ENCODE measurements at places on chromosomes 5 and 9.

- DNase-seq, result no peak
Observed at GRCh38 chr5:109916481-109917153, 226.9 kb downstream of the MAN2A1 start.

- DNase-seq, result peak; percentile 62
Observed at GRCh38 chr5:176817369-176817840, 7.0 kb downstream of the UNC5A start.

DNA sequence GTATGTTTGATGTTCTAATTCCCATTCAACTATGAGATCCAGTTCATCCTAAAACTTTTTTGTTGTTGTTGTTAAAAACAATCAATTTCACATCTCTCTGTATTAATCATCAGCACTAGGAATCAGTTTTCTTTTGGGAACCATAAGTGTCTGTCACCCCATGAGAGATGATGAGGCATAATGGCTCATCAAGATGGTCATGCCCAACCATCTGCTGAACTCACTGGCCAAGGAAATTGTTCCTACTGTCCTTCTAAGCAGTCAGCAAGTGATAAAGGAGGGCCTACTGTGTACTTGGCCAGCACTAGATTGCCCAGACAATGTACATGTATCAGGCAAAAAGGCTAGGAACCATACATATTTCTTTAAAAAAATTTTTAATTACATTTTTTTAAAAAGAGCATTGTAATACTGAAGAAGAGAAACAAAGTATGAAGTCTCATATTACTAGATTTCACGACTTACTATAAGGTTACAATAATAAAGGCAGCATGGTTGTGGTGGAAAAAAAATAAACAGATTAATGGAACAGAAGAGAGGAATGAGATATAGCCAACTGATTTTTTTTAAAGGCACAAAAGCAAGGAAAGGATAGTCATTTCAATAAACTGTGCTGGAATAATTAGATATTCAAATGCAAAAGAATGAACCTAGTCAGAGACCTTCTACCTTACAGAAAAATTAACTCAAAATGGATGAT lies 458.3 kb downstream of the SPOCK1 start:
- DNase-seq, result no peak

DNA sequence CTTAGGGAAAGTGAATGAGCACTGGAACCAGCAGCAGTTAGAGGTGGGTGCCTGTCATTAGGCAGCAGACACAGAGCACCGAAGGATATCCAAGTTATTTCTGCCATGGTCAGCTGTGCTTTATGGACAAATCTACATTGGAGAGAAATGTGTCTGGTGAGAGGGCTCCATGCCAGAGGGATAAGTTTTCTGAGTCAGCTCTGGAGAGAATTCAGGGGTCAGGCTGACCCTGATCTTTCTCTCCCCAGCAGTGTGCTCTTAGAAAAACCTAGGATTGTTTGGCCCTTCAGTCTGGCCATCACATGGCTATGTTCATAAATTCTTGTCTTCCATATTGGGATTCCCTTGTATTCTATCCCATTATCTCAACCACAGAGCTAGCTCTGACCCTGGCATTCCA lies 8.9 kb upstream of the IL17B start:
- no peak for DNase-seq

GRCh38 chr5:141637123-141637766 lies 448 bp downstream of the RELL2 start:
- DNase-seq, result peak; percentile 46

DNA sequence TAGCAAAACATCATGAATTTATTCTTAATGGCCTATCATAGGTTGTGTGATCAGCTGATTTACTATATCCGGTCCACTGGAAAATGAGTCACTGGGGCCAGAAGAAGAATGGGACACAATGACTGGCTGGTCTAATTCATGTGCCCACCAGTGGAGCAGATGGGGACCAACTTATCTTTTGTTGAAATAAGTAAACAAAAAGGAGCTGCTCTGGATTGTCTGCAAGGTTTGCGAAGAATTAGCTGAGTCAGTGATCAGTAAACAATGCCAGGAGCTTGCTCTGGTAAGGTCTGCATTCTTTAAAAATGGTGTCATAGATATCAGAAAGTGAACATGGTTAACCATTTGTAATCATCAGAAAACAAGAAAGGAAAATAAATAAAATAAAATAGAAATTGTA lies 128.0 kb downstream of the RASEF start:
- peak; percentile 39 for DNase-seq

All from Calu3 (cell line).